ENCODE measurements at places on chromosomes 1 and 21.

DNA sequence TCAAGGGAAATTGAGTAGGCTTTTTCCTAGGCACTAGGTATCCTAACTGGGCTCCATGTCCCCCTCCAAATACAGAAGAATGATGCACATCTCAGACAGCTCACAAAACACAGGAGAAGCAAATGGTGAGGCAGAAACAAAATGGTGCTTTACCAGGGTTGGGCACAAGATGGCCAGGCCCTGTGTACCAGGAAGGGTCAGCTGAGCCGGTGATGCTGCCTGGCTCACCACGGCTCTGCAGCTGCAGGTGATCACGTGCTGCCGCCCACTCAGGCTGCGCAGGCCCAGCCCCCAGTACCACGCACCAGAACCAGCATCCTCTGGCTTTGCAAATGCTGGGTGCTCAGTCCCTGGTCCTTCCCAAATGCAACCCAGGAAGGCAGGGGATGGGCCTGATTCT is 993 bp upstream of the DSCAM start:
- DNase-seq = no peak
- H3K36me3 ChIP-seq = no peaks in the 10 kb centered on the region
- H3K27me3 ChIP-seq = no peaks in the 10 kb centered on the region
- H3K27ac ChIP-seq = no peak overlapping the region
- H3K4me1 ChIP-seq = no peaks in the 10 kb centered on the region
- H3K4me3 ChIP-seq = no peak overlapping the region

GRCh38 chr1:38084700-38085099 is 38.1 kb upstream of the POU3F1 start:
- no peaks in the 10 kb centered on the region for H3K4me1 ChIP-seq

DNA sequence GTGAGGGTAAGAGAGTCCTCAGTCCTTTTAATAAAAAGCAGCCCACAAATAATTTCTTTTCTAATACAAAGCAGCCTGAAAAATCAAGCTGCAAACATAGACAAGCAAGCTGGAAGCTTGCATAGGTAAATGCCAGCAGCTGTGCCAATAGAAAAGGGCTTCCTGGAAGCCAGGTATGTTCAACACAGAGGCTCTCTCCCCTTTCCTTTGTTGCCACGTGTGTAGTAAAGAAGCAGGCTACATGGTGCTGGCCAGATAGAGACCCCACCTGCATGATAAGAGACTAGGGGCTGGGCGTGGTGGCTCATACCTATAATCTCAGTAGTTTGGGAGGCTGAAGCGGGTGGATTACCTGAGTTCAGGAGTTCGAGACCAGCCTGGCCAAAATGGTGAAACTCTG is 50.1 kb upstream of the ERRFI1 start:
- H3K27me3 ChIP-seq = no peaks in the 10 kb centered on the region
- H3K27ac ChIP-seq = no peak overlapping the region
- H3K36me3 ChIP-seq = no peaks in the 10 kb centered on the region
- peaks cover 14% of the 10 kb centered on the region for H3K4me1 ChIP-seq
- no peak overlapping the region for H3K4me3 ChIP-seq

GRCh38 chr1:84632673-84633434 is 57.4 kb downstream of the SSX2IP start:
- H3K4me3 ChIP-seq = no peak overlapping the region
- H3K4me1 ChIP-seq = no peaks in the 10 kb centered on the region
- no peaks in the 10 kb centered on the region for H3K36me3 ChIP-seq
- no peaks in the 10 kb centered on the region for H3K27me3 ChIP-seq
- DNase-seq = no peak

- DNase-seq = no peak
- no peaks in the 10 kb centered on the region for H3K4me1 ChIP-seq
- peaks cover 36% of the 10 kb centered on the region for H3K36me3 ChIP-seq
- H3K27me3 ChIP-seq = no peaks in the 10 kb centered on the region
These were observed 54.1 kb upstream of the CFAP298 start for GRCh38 chr21:32666258-32666657.

DNA sequence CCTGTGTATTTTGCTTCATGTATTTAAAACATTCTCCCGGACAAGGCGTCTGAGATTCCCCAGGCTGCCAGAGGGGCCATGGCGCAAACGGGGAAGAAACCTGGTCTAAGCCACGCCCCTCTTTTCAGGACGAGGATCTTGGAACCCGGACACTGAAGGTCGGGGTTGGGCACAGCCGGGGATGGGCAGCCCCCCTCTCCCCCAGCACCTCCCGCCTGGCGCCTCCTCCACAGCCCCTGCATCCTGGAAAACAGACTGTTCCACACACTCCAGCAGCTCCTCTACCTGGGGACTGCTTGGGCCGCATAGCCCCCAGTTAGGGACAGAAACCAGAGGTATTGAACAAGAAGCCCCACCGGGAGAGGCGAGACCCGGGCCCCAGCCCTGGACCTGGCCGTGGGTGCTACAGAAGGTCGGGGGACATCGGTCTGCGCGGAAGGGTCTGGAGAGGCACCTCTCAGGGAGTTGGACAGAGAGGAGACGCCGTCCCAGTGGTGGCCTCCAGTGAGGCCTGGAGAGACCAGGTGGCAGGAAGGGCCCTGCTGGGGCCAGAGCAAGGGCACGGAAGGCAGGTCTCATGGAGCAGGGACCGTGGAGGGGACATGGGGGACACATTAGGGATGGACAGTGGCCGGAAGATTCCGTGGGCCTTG is 5.4 kb downstream of the TP73 start:
- no peak overlapping the region for H3K27ac ChIP-seq
- no peak for DNase-seq
- no peak overlapping the region for H3K4me3 ChIP-seq
- peaks cover 6% of the 10 kb centered on the region for H3K27me3 ChIP-seq
- no peaks in the 10 kb centered on the region for H3K4me1 ChIP-seq

DNA sequence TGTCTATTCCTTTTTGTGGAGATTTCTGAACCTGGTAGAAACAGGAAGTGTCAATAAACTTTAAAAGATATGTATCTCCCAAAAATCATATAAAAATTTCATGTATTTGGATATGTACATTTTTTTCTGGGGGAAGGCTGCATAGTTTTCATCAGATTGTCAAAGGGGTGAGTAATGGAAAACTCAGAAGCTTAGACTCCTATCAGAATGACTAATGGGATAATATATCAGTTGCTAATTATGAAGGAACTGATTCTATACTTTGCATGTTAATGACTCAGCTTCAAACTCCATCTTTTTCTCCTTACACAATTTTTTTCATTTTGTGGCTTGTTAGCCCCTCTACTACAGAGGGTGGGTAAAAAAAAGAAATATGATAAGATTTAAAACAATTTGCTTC is 55.9 kb downstream of the GON4L start:
- peaks cover 44% of the 10 kb centered on the region for H3K36me3 ChIP-seq
- H3K27me3 ChIP-seq = no peaks in the 10 kb centered on the region
- H3K27ac ChIP-seq = no peak overlapping the region
- H3K4me1 ChIP-seq = no peaks in the 10 kb centered on the region

- H3K36me3 ChIP-seq = no peaks in the 10 kb centered on the region
- H3K27ac ChIP-seq = peak overlapping the region; percentile 85
- H3K27me3 ChIP-seq = no peaks in the 10 kb centered on the region
- H3K4me1 ChIP-seq = peaks cover 40% of the 10 kb centered on the region
- H3K4me3 ChIP-seq = no peak overlapping the region
These were observed 85.9 kb downstream of the KCNJ15 start for GRCh38 chr21:38342739-38343138.

DNA sequence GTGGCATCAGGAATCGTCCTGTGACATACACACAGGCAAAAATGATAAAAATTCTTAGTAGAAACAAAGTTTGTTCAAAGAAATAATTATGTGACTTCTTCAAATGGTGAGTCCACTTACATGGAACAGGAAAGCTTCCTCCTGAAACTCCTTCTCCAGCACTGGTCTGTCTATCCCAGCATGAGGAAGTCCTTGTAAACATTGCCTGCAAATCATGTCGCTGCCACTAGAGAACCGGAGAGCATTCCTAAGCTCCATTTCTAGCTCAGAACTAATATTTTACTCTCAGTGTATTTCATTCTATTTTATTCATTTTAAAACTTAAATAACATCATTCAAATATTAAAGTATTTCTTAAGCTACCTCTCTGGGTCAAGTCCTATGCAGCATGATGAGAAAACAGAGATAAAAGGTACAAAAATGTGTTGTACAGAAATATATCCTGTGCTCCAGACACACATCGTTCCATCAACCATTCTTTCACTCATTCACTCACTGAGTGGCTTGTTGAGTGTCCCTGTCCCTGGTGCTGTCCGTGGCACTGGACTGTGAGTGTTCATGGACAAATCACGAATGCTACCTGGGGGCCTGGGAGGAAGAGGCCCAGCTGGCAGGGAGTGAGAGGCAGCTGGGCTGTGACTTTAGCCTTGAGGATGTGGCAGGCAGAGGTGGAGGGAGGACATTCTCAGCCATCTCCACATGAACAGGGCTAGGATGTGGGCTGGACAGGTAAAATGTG is 10.0 kb downstream of the CYP4A22 start:
- H3K27me3 ChIP-seq = no peaks in the 10 kb centered on the region
- H3K36me3 ChIP-seq = no peaks in the 10 kb centered on the region
- no peak overlapping the region for H3K27ac ChIP-seq
- H3K4me3 ChIP-seq = no peak overlapping the region
- H3K4me1 ChIP-seq = no peaks in the 10 kb centered on the region

- DNase-seq = no peak
- H3K36me3 ChIP-seq = no peaks in the 10 kb centered on the region
- no peak overlapping the region for H3K4me3 ChIP-seq
- H3K4me1 ChIP-seq = no peaks in the 10 kb centered on the region
These were observed 2.3 kb upstream of the TIAM1 start for GRCh38 chr21:31346256-31346821.

- peaks cover 23% of the 10 kb centered on the region for H3K36me3 ChIP-seq
- DNase-seq = no peak
- H3K4me3 ChIP-seq = no peak overlapping the region
- H3K27me3 ChIP-seq = no peaks in the 10 kb centered on the region
- peaks cover 4% of the 10 kb centered on the region for H3K4me1 ChIP-seq
- H3K27ac ChIP-seq = no peak overlapping the region
These were observed 6.3 kb downstream of the PARP1 start for GRCh38 chr1:226401355-226402303.

- H3K27ac ChIP-seq = peak overlapping the region; percentile 67
- H3K27me3 ChIP-seq = no peaks in the 10 kb centered on the region
- DNase-seq = no peak
- H3K36me3 ChIP-seq = peaks cover 9% of the 10 kb centered on the region
- peaks cover 4% of the 10 kb centered on the region for H3K4me1 ChIP-seq
These were observed 81.5 kb upstream of the EDEM3 start for GRCh38 chr1:184836141-184836540.

- DNase-seq = no peak
- no peak overlapping the region for H3K4me3 ChIP-seq
- H3K36me3 ChIP-seq = no peaks in the 10 kb centered on the region
- H3K27ac ChIP-seq = no peak overlapping the region
- H3K27me3 ChIP-seq = no peaks in the 10 kb centered on the region
These were observed 99.6 kb downstream of the ATP6V1G3 start for GRCh38 chr1:198440842-198441241.

DNA sequence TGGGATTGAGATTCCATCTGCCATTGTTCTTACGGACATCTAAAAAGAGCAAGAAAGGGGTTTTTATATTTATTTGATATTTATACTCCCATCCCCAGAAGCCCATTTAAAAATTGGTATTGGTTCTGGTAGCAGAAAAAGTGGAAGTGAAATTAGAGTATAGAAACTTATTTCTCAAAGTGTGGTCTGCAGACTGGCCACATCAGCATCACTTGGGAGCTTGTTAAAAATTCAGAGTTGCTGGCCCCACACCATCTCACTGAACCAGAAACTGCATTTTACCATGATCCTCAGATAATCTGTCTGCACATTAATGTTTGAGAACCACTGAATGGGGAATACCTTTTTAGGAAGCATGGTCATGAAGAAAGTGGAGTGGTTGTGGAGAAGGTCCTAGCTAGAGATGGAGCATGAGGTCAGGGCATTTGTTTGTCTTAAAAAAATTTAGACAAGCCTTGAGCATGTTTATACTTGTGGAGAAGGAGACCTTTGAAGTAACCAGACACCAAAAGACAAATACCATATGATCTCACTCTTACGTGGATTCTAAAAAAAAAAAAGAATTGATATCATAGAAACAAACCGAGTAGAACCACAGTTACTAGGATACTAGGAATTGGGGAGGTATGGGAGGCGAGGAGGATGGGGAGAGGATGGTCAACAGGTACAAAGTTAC is 116.3 kb downstream of the ST6GALNAC3 start:
- no peaks in the 10 kb centered on the region for H3K27me3 ChIP-seq
- no peaks in the 10 kb centered on the region for H3K36me3 ChIP-seq
- H3K27ac ChIP-seq = no peak overlapping the region

DNA sequence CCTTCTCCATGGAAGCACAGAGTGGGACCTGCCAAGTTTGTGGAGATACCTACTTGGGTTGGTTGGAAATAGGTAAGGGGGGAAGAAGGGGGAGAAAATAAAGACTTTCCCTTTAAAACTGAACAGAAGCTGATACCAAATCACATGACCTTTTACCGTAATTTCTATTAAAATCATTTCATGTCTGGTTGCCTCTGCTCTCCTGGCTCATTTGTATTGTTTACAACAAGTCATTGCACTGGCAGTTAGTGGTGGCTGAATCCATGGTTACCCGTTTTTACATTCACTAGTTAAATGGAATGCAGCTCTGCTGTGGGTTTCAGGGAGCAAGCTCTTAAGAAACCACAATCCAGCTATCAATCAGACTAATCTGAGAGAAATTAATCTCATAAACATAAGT is 353.7 kb upstream of the ESRRG start:
- no peak overlapping the region for H3K4me3 ChIP-seq
- no peaks in the 10 kb centered on the region for H3K27me3 ChIP-seq
- H3K4me1 ChIP-seq = no peaks in the 10 kb centered on the region
- H3K36me3 ChIP-seq = no peaks in the 10 kb centered on the region
- DNase-seq = no peak

DNA sequence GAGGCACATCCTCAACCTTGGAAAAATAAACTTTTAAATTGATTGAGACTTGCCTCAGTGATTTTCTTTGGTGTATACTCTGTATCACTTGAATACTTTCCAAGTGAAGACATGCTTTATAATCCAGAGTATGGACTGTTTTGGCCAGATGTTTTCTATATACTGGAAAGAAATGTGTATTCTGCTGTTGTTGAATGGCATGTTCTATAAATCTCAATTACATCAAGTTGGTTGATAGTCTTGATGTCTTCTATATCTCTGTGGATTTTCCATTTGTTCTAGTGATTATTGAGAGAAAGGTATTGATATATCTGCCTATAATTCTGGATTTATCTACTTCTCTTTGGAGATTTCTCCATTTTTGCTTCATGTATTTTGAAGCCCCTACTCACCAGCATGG is 37.5 kb downstream of the EBNA1BP2 start:
- H3K4me3 ChIP-seq = no peak overlapping the region
- no peak for DNase-seq
- no peak overlapping the region for H3K27ac ChIP-seq
- H3K36me3 ChIP-seq = no peaks in the 10 kb centered on the region
- no peaks in the 10 kb centered on the region for H3K4me1 ChIP-seq

DNA sequence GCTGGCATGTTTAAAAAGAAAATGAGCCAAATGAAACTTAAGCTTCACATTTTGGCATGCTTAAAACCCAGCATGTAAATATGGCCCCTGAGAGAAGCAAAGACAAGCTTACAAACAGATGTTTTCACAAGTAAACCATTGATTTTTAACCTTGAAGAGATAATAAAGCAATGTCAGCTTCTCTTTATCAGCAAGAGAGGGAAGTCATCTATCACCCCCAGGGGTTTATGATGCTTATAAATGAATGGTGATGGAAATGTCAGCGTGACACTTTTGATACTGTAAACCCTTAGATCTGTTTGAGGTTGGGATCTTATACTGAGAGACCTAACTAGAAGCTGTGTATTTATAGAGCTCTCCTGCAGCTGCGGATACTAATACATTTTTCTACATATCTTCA is 471.3 kb downstream of the PLA2G4A start:
- DNase-seq = no peak
- no peaks in the 10 kb centered on the region for H3K27me3 ChIP-seq
- no peaks in the 10 kb centered on the region for H3K4me1 ChIP-seq
- H3K36me3 ChIP-seq = no peaks in the 10 kb centered on the region
- H3K4me3 ChIP-seq = no peak overlapping the region

Data from ascending aorta (tissue), 2 donors.